ENCODE measurements at places on chromosomes 5 and 9.

GRCh38 chr9:88952086-88952615 lies 39.1 kb upstream of the S1PR3 start:
- no peak for DNase-seq

DNA sequence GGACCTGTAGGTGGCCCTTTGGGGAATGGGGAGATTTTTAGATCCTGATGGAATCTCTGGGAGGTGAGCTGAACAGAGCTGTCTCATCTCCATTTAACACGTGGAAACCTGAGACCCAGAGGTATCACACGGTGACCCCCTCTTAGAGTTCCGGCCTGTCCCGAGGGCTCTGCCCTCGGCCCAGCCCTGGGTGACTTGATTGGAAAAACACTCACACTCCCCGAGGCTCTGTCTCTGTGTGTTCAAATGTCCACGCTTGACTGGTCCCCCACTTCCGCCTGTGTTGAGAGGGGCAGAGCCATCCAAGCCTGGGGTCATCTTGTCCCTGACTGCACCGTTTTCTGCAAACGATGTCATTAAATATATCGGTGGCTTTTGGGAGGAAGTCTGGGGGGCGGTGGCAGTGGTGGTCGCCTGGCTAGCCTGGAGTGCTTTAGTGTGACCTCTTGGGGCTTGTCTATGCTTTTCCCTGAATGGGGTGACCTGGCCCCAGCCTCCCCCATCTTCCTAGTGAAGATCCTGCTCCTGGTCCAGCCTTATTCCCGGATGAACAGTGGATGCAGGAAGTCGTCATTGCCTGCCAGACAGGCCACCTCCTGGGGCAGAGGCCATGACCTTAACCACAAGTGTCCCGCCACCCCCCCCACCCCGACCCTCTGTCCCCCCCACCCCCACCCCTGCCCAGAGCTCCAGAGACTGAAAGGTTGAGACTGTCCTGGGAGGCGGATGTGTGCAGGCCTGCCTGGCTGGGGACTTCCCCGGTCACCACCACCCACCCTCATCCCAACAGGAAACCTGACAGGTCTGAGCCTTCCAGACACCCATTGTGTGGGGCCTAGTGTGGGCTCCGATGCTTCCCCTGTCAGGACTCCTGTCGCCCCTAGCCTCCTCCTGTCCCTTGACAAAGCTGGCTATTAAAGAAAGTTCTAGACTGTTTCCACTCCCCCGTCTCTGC lies 5.3 kb upstream of the DAB2IP start:
- no peak for DNase-seq

- no peak for DNase-seq
Observed at GRCh38 chr5:88940713-88941112, 57.7 kb upstream of the MEF2C start.

DNA sequence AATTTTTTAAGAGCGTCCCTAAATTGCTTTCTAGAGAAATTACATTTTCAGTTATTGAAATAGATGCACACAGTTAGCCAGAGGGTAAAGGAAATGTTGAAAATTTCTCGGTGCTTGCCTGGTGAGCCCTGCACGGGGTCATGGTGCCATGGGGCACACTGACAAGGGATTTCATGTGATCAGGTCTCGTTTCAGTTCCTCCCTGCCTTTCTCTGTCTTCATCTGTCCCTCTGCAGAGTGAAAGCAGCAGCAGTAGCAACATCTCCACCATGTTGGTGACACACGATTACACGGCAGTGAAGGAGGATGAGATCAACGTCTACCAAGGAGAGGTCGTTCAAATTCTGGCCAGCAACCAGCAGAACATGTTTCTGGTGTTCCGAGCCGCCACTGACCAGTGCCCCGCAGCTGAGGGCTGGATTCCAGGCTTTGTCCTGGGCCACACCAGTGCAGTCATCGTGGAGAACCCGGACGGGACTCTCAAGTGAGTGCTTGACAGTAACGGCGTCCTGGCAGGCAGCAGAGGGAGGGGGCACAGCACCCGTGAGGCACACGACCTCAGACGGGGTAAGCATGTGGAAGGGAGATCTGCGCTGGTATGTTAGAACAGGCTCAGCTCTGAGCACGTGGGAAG lies 89.1 kb upstream of the OTULINL start:
- DNase-seq: no peak

- DNase-seq: no peak
Observed at GRCh38 chr9:64128572-64128971, 1156.4 kb downstream of the FOXD4L5 start.

DNA sequence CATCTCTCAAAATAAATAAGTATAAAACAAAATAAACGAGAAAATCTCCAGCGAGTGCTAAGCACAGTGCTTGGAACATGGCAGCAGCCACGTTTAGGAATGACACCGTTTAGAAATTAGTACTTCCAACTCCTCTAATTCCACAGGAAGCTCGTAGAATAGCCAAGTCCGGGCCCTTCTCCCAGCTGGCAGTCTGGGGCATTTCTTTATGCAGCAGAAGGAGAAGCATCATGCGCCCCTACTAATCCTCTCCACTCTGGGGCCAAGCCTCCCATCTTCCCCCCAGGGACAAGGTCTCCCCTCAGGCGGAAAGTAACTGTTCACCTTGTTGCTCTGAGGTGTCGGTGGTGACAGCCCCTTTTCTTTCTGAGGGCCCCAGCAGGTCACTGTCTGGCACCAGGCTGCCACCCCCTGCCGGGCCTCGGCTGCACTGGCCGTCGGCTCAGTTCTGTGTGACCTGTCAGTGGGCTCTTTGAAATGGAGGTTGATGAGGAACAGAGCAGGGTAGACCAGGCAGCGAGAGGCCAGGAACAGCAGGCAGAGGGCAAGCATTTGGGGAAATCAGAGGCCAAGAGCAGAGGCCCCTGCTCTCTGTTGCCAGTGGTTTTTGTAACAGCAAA lies 113.5 kb upstream of the WWC1 start:
- no peak for DNase-seq

GRCh38 chr9:116900543-116900942 lies 213.4 kb downstream of the TRIM32 start:
- DNase-seq: no peak

DNA sequence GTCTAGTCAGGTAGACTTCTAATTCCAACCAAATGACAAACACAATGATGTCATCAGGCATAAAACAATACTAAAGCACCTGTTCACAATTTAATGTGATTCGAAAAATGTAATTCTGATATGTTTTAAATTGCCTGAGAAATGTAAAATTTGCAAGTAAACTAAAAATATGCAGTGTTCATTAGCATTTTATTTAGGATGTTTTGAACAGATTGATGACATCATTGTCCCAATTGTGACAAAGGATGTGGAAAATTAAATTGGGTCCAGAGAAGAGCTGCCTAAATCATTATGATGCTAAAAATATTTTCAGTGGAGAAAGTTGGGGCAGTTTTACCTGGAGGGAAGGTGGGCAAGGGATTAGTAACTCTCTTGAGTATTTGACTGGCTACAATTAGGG lies 86.5 kb downstream of the CFAP90 start:
- no peak for DNase-seq

DNA sequence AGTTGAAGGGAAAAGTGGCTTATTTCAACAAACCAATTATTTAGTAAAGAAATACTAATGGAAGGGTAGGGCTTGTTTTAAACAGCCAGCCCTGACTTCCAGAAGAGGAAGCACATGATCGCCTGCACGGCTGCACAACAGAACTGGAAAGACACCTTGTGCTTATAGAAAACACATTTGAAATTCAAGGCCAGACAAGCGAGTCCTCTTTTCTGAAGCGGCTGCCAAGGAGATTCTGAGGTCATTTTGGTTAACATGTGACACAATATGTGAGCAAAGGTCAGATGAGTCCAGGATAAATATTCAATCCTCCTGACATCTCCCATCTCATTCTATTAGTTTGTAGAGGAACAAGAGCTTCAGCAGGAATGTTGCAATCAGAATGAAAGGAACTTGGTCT lies 461.4 kb upstream of the ST8SIA4 start:
- DNase-seq: no peak

DNA sequence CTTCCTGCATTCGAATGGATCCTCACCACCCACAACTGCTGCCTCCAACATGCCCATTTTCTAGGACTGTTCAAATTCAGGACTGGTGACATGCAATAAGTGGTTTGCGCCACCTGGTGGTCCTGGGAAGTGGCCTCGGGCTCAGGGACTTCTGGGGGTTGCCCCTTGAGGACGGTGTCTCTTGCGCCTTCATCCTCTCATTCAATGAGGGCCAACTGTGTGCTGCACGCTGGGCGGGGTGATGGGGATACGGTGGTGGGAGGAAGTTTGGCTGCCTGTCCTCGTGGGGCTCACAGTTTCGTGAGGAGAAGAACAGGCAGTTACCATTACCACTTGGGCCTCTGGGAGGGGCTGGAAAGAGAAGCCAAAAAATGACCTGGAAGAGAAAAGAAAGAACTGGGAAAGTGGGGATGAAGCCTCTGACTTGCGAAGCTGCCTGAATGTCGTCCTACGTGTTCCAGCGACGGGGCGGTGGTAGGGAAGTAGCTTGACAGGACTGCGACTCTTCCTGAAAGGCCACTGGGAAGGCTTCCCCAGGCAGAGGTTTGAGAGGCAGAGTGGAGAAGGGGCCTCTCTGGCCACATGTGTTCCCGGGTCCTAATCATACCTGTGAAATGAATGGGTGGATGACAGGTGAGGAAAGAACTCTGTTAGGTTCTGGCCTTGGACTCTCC lies 49.0 kb downstream of the PSD2 start:
- DNase-seq: no peak

- DNase-seq: no peak
Observed at GRCh38 chr5:15452781-15453180, 47.2 kb upstream of the FBXL7 start.

DNA sequence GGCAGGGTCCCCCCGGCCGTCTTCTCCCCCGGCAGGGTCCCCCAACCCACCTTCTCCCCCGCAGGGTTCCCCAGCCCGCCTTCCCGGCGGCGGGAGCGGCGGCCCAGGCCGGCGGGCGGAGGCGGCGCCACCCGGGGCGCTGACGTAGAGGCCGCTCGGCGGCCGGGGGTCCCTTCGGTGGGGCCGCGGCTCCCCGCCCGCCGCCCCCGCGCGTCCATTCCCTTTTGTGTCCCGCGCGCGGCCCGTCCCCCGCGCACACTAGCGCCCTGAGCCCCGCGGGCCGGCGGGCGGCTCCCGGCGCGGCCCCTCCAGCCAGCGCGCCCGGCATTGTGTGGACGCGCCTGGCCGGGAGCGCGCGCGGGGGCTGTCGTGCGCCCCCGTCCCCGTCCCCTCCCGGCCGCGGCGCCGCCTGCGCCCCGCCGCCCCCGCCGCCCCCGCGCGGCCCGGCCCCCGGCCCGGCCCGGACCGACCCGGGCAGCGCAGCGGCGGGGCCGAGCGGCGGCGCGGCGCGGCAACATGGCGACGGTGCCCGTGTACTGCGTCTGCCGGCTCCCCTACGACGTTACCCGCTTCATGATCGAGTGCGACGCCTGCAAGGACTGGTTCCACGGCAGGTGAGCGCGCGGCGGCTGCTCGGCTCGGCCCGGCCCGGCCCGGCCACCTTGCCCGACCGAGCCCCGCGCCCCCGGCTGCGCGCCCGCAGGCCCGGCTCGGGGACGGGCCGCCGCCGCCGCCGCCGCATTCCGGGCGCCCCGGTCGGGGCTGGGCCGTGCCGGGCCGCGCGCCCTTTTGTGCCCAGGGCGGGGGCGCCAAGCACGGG lies at the start of gene PHF2:
Gene PHF2 (plus strand): TSS at position 327 of the 820 bp plus-strand sequence. CDS start 190 bp downstream, at position 517.
- DNase-seq: no peak

- DNase-seq: no peak
Observed at GRCh38 chr5:6827526-6828219, 114.4 kb downstream of the TENT4A start.

GRCh38 chr5:24163091-24163490 lies 481.7 kb downstream of the CDH10 start:
- DNase-seq: no peak

DNA sequence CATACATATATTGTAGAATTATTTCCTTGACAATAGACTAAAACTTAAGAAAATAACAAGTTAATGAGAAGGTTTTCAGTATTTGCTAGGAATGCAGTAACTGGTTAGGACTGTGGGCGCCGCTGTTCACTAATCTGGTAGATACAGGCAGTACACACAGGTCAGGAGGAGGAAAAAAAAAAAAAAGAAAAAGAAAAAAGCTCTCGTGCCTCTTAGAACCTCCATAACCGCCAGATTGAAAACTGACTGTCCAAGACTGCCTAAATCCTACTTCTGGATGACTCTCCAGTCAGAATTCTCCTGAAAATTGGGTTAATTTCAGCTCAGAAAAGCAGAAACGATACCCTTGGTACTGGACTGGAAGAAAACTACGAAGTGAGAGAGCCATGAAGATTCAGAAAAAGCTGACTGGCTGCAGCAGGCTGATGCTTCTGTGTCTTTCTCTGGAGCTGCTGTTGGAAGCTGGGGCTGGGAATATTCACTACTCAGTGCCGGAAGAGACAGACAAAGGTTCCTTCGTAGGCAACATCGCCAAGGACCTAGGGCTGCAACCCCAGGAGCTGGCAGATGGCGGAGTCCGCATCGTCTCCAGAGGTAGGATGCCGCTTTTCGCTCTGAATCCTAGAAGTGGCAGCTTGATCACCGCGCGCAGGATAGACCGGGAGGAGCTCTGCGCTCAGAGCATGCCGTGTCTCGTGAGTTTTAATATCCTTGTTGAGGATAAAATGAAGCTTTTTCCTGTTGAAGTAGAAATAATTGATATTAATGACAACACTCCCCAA lies at the start of gene PCDHGA1:
Gene PCDHGA1 (plus strand): TSS at position 216 of the 782 bp plus-strand sequence.
- DNase-seq: no peak

GRCh38 chr9:84499969-84500582 lies 159.5 kb upstream of the SLC28A3 start:
- DNase-seq: no peak

DNA sequence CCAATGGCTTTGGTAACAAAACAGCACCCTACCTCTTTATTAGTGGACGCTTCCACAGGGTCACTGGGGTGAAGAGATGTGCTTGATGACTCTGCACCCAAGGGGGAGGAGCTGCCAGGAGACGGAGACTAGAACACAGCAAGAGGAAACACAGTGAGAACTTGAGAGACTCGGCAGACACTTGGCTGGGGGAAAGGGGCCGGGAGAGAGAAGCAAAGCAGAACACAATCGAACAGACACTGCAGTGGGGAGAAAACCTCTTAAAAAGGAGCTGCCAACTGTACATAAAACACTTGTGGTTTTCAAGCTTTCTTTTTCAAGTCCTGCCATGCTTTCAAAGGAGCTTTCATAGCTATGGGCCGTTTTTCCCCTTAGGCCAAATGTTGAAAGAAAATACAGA lies 151.0 kb downstream of the ENTREP1 start:
- no peak for DNase-seq

DNA sequence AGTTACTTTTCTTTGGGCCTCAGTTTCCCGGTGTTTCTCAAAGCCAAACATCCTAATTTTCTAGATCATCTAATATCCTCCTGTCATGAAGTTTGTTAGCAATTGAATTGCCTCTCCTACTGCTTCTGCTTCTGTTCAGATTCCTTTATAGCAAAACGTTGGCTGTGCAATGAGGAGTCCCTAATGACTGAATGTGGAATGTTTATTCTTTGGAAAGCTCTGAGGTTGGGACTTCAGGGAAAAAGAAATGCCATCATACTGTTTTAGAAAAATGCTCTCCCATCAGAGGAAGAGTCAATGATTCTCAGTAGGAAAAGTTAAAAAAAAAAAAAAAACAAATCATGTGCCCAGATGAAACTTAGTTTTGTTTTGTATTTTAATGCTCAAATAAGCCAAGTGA lies 268.7 kb upstream of the PAPPA start:
- no peak for DNase-seq

Data from nucleus accumbens (tissue), 56 donors.